Esophagus squamous epithelium (tissue), 5 donors: ENCODE measurements at places on chromosomes 5 and 9.

GRCh38 chr5:174727794-174728680 is 3.7 kb downstream of the MSX2 start:
- DNase-seq = no peak

DNA sequence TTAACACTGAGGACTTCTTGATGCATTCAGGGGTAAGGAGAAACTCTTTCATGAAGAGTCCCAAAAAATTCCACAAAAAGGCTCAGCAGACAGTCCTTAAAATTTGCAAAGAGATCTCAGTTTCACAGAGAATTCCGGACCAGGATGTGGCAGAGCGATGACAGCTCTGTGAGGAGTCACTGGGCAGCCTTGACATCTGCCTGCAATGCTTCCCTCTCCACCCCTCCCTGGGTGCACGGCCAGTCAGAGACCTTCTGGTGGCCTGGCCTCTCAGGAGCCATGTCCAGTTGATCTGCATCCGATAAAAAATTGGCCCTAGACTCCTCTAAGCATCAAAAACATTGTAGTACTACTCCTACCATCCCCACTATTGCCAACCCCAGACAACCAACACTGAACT is 76.8 kb downstream of the MACROH2A1 start:
- no peak for DNase-seq

- no peak for DNase-seq
Observed at GRCh38 chr9:128556276-128556675, 3.9 kb downstream of the SPTAN1 start.

DNA sequence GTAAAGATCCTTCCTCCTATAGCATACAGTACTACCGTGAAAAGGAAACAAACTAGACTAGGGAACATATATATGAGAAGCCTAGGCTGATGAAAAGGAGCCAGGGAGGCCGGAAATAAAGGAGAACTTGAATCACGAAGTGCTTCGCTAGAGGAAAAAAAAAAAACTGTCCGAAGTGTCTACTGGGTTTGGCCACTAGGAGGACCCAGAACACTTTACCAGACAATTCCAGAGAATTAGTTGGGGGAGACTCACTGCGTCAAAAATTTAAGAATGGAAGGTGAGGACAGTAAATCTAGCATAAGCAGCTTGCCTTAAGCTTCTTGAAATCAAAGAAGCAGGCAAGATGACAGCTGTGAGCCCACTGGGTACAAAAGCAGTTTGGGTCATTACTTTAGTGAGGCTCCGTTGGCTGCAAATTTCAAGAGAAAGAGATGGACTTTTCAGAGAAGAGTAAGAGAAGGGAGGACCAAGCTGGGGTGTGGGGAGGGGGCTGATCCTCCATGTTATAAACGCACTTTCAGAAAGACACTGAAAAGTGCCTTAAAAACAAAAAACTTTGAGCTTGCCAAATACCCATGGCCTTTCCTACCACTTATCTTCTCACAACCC is 47.4 kb downstream of the P4HA2 start:
- no peak for DNase-seq

GRCh38 chr5:40431734-40432133 is 248.0 kb upstream of the PTGER4 start:
- no peak for DNase-seq

DNA sequence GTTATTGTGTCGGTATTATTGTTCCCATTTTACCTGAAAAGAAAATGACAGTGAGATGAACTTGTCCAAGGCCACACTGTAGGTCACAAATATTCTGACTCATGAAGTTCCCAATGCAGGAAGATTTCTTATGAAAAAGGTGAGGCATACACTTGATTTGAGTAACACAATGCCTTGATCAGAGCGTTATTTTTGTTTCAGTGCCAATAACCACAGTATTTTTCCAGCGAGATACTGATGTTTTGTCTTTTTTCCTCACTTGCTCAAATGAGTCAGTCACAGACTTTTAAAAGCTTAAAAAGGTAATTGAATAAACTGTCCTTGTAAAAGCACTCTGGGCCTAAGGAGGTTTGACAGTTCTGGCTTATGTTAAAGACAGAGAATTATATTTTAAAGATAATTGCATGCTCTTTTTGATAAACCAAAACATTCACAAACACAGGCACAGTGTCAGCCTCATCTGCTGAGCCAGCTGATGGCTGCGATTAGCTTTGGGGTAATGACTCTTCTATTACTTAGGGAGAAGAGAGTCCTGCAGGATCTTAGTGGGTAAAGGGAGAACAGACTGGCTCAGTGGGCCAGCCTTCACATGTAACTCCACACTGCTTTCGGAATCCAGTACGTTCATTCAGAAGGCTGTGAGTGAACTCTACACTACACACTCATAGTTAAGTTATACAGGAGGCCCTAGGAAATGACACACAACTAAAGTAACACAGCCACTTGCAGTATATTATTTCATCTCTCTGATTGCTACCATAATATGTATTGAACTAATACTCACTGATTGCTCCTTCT is 165.5 kb upstream of the CD180 start:
- no peak for DNase-seq

GRCh38 chr9:121735793-121736770 is 84.6 kb downstream of the DAB2IP start:
- no peak for DNase-seq

DNA sequence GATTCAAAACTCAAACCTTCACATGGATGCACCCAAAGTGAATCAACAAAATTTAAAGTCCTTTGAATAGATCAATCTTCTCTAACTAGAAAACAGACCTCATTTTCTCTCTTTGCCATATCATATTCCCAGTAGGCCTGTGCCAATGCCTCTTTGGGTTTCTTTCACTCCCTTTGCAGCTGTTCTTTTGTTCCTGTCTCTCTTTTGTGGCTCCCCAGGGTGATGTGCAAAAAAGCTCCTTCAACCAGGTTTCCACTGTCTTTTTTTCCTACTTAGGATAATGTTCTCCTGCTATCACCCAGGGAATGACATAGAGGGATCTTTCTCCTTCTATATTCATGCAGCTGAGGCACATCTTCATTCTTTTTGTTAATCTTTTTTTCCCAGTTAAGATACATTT is 54.6 kb downstream of the MARCHF3 start:
- no peak for DNase-seq

DNA sequence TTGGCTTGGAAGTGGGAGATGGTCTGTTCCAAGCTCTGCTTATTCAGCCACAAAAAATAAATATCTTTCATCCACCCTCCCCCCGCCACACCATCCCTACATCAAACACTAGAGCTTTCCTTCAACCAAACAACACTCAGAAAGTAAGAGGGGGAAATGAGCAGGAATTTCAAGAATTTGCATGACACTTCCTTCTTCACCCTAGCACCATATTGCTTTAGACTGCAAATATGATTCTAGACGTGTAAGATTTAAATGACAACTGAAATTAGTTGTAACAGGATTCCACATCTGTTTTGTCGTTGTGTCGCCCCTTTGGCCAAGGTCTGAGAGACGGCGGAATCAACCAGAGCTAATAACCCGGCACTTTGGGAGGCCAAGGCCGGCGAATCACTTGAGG is 88.5 kb downstream of the NDFIP1 start:
- DNase-seq = no peak

DNA sequence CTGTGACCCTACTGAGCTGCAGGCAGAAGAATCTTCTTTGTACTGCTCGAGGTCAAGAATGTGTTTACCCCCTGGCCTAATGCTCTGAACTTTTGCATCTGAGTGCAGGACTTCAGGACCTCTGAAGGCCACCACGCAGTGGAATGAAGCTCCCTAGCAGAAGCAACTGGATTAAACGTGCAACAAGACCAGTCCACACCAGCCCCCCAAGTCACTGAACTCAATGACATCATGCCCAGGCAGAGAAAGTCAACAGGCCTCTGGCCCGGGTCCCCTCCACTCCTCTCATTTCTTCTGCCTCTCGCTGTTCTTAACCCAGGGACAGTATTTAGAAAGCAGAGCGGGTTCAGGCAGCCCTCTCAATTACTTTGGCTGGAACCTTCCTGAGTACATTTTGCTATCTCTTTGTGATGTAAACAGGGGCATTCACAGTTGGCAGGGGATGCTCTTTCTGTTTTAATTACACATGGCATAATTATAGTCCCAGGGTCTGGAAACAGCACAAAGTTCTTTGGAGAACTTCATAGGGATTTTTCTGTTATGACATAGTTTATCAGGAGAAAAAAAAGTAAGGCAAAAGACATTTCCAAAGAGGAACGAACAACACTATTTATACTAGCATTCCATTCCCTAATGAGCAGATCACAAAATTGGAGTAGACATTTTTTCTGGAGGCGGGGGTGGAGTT is 108.2 kb upstream of the SPATA31D4 start:
- DNase-seq = no peak

DNA sequence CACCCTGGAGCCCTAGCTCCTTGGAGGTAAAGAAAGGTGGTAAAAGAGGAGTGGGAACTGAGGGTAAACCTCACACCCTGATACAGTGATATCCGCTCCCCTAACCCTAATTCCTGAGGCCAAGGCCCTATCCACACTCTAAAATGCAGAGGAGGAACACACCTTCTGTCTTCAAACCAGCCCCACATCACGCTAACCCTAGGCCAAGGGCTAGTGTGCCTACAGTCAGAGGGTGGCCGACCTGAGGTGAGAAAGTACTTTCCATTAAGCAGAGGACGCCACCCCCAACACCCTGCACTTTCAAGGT is 590 bp downstream of the HDAC3 start:
- DNase-seq = no peak

DNA sequence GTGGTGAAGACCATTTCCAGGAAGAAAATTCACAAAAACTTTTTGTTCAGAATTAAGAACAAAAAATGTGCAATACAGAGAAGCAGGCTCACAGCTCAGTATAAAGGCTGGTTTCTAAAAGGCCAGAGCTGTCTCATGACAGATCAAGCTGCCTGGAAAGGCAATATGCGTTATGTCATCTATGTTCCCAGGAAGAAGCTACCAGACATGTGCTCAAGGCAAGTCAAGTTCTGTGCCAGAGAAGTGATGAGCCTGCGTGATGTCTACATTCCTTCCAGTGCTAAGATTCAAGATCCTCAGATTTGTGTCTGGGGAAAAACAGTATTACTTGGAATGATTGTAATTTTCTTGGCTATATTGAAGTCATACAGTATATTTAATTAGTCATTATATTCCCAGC is 104.3 kb downstream of the PDE4D start:
- DNase-seq = no peak

DNA sequence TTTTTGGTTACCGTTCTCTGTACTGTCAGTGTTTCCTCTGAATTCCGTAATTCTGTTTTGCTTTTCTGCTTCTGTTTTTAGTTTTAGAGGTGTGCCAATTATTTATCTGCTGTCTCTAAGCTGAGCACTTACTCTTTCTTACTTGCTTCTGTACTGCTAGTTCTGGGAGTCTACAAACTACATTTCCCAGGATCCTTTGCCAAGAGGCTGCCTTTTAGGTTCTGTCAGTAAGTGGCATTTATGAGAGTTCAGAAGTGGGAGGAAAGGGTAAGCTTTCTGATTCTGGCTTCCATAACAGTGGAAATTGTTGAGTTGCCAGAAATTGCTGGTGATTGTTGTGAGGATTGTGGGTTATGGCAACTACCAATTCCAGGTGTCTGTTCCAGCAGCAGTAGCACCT is 102.4 kb downstream of the OSTF1 start:
- DNase-seq = no peak

- DNase-seq = no peak
Observed at GRCh38 chr5:68732251-68732650, 361.6 kb upstream of the SLC30A5 start.

DNA sequence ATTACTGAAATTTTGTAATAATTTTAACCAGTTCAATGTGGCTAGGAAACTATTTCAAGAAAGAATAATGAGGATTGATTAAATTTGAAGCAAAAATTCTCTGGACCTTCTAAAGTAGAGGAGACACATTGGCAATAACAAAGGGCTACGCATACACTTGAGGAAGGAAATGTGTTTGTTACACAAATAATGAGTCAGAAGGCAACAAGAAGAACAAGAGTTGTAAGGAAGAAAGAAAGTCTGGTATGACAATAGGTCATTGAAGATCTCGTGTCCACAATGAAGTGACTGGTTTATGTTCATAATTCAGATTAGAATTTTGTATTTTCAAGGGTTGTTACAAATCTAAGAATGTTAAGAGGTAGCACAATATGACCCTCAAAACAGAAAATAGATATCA is 25.8 kb downstream of the ST8SIA4 start:
- DNase-seq = no peak

DNA sequence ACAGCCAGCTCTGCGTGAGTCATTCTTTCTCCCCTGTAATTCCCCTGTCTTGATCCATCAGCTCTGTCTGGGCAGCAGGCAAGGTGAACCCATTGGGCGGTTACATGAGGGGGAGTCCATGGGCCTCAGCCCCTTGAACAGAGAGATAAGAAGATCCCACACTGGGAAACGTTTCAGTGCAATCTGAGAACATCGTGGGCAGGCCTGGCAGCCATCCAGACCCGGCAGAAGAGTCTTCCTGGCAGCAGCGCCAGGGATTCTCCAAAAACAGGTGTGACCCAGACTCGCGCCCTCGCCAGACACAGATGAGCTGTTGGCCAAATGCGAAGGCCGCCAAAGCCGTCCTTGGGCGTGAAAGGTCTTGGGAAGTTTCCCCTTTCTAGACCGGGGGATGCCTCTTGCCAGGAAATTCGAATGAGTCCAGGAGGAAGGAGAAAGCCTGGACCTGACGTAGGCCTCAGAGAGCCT is 6.4 kb upstream of the SLC12A7 start:
- DNase-seq = no peak

DNA sequence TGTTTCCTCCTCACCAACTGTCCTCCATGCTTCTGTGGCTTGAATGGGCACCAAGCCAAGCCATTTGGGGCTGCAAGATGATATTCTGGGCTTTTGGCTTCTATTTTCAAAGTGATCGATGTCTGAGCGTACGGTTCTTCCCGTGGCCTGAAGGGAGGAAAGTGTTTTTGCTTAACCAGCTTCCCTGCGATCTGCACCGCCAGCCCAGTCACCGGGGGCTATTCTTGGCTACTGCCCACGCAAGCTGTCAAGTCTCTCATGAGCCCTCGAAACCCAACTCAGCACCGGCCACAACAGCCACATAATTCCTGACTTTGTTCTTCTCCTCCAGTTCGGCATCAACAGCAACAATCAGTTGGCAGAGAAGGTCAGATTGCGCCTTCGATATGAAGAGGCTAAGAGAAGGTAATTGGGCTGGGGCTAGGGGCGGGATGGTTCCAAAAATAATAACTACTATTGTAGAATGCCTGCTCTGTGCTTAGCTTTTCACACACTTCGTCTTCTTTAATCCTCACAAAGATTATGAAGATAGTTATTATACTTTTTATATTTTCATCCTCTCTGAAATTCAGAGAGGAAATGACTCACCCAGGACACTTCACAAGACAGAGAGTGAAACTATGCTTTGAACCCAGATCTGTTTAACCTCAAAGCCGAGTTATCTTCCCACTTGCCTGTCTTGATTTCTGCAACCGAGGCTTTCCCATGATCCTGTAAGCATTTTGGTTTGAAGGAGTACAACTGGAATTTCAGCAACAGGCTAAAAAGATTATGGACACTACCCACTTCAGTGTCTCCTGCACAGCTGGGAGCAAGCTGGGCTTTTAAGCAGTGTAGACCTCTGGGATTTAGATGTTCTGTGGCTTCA is 76.4 kb upstream of the RARS1 start:
- DNase-seq = no peak

DNA sequence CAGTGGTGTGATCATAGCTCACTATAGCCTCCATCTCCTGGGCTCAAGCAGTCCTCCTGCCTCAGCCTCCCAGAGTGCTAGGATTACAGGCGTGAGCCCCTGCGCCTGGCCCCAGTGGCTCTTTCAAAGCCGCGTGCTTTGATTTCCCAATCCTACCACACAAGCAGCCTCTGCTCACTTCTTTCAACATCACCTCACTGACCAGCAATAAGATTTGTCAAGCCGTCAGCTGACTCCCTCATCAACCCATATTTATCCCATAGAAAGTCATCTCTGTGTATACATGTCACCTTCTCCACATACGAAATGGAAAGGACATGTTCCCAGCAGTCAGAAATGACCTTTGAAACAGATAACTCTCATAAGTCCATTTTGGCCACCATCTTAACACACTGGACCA is 26.0 kb downstream of the SLC31A2 start:
- no peak for DNase-seq
